CD4-positive, alpha-beta T cell treated with Interleukin-6 at 100 ng/mL for 8 hours (primary cell): ENCODE measurements at places on chromosomes 12 and 14.

DNA sequence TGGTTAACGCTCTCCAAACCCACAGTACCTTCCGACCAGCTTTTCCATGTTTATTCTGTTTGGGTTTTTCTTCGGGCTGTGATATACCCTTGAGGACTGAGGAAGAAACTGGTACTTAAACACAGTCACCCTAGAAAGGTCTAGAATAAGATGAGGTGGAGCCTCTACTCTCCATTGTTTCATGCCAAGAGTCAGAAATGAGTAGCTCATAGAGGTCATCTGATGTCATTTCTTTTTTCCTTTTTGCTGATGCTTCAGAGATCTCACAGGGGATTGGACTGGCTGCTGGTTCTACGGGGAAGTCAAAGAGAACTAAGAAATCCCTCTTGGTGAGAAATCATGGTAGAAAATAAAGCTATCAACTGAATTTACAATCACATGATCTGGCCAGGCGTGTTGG, 538.2 kb upstream of the TMEM132C start:
- no peak for DNase-seq

GRCh38 chr12:43108656-43109055, 443.3 kb downstream of the ADAMTS20 start:
- no peak for DNase-seq

GRCh38 chr14:67267576-67268328, 26.5 kb downstream of the PALS1 start:
- no peak for DNase-seq

- no peak for DNase-seq
Measured at GRCh38 chr12:5280086-5280485, 151.8 kb upstream of the NTF3 start.

DNA sequence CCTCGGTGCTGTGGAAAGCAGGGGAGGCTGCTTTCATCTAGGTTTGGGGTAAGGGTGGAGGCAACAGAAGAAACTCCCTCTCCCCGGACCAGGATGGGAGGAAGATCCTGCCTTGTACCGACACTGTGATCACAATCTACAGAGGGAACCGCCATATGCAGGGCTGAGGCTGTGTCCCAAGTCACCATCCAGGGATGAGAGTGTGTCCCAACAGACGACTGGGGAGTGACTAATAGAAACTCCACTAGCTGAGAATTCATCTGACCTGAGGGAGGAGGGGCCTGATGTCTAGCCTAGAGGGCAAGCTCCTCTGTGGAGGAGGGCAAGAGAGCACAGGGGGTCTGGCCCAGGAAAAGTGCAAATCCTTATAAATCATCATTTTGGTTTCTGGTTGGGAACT, 172.4 kb downstream of the CALM1 start:
- no peak for DNase-seq

DNA sequence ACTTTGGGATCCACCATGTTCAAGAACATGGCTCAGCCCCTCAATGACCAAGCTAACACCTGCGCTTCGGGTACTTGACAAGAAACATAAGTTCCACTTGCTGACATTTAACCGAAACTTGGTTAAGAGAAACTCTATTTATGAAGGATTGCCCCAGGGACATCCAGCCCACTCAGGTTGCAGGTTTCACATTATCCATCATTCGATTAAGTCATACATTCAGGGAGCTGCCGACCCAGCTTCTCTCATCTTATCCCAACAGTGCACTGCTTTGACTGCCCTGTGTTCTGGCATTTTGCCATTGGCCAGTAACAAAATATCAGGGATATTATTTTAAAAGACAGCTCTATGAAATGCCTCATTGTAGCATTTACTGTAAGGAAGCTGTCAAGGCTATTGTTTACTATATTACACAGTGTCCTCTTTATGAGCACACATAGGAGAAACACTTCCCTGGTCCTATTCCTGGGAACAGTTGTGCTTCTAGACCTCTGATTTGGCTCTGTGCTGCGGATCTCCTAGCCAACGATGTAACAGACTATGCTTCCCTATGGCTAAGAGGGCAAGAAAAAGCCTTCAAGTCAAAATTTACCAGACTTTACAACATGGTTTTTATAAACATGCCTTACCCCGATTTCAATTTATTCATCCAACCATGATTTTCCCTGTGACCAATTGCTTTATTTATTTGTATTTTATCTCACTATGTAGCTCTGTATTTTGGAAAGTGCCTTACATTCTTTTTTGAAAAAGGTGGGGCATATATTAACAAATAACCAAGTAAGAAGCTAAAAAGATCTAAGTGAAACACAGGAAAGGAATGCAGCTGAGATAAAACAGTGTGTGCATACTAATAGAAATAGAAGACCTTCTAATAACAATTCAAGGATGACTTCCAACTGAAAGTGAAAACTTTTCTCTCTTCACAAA, 109.3 kb downstream of the ITPR2 start:
- DNase-seq = no peak

GRCh38 chr12:67457778-67458665, 188.9 kb downstream of the CAND1 start:
- no peak for DNase-seq

DNA sequence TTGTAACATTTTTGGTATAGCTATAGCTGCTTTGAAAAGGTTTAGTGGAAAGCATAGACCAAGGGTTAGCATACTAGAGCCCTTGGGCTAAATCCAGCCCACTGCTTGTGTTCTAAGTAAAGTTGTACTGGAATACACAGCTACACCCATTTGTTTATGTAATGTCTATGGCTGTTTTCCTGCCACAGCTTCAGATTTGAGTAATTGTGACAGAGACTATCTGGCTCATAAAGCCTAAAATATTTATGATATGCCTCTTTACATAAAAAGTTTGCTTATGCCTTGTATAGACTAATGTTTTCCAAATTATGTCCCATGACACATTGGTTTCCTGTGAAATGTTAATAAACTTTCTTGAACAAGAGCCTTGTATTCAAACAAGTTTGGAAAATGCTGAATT, 234.8 kb upstream of the ATP2B1 start:
- no peak for DNase-seq

DNA sequence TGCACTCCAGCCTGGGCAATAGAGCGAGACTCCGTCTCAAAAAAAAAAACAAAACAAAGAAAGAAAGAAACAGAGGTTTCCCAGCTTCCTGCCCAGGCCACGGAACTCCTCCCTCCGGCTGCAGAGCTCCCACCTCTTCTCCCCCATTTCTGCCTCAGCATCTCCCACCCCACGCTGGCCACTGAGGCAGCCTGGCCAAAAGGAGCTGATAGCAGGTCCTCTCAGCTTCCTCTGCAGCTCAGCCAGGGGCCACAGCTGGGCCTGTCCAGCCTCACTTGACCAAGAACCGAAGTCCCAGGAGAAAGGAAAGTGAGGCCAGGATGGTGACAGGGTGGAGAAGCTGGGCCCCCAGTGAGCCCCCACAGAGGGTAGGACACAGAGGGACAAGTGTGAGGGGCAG, 33.4 kb upstream of the CD9 start:
- no peak for DNase-seq

- DNase-seq = no peak
Measured at GRCh38 chr12:94987076-94987669, 16.3 kb downstream of the NDUFA12 start.

- DNase-seq = no peak
Measured at GRCh38 chr12:70264067-70264867, 21.0 kb downstream of the CNOT2 start.

- DNase-seq = no peak
Measured at GRCh38 chr12:15662983-15663659, 126.1 kb downstream of the EPS8 start.

DNA sequence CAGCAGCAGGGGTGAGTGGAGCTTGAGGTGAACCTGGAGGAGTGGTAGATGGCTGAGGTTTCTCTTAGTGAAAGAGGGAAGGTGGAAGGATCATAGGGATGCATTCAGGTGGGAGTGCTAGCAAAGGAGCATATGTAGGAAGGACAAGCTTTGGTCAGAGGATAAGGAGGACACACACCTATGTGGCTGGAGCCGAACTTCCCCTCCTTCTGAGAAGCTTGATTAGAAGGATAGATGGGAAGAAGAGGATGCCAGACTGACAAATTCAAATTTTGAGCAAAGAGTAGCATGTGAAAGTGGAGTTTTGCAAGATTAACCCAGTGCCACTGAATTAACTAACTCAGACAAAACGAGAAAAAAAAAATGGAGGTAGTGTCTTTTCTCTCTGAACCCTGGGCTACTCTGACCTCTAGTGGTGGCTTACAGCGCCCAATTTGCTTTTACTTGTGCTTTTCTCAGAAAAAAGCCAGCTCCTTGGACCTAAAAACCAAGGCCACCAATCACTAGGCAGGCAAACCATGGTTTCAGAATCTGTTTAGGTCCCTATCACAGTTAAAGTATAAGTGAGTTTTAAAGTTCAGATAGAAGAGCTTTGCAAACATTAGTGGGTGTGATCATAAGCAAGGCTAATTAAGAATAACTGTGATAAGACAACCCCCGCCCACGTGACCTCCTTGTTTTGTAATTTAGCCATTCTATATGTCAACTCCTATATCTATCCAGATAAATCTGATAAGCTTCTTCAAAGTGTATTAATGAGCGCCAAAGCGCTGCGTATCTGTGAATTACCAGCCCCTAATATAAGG, 15.5 kb downstream of the EMP1 start:
- DNase-seq = peak; percentile 71

DNA sequence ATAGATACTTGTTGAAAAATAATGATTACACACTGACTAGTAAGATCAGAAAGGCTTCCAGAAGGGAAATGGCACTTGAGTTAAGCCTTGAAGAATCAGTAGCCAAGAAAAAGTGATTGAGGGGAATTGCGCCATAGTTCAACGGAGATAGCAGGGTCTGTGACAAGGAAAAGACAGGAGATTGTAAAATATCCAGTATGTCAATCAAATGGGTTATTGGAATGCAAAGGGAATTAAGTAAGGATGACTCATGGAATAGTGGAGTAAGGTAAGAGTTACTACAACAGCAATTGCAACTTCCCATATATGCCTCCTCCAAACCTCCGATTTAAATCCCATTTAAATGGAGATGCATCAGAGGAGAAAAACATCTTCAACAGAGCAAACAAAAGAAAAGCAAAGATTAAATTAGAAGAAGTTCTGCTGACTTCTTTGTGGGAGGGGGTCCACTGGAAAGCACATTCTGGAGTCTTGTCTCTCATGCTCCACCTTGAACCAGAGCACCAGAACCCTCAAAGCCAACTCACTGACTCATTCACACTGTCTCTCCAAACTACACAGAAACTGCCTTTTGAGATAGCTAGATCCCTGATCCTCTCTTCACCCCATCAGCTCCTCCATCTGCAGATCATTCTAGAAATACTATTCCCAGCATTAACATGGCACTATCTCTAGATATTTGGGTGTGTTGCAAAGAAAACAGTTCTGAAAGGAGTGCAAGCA, 138.2 kb downstream of the NUAK1 start:
- no peak for DNase-seq

DNA sequence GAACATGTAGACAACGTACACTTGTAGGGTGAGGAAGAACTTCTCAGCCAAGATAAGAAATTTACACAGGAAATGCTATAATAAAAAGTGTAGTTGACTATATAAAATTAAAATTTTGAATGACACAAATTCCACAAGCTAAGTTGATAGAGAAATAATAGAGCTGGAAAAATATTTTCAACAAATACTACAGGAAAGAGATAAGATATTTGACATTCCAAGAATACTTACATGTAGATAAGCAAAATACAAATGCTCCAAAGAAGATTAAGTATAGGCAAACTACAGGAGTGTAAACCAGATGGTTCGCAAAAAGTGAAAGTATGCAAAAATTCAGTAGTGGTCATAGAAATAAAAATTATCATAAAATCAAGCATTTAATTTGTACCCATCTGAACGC, 49.2 kb upstream of the ANP32D start:
- no peak for DNase-seq

DNA sequence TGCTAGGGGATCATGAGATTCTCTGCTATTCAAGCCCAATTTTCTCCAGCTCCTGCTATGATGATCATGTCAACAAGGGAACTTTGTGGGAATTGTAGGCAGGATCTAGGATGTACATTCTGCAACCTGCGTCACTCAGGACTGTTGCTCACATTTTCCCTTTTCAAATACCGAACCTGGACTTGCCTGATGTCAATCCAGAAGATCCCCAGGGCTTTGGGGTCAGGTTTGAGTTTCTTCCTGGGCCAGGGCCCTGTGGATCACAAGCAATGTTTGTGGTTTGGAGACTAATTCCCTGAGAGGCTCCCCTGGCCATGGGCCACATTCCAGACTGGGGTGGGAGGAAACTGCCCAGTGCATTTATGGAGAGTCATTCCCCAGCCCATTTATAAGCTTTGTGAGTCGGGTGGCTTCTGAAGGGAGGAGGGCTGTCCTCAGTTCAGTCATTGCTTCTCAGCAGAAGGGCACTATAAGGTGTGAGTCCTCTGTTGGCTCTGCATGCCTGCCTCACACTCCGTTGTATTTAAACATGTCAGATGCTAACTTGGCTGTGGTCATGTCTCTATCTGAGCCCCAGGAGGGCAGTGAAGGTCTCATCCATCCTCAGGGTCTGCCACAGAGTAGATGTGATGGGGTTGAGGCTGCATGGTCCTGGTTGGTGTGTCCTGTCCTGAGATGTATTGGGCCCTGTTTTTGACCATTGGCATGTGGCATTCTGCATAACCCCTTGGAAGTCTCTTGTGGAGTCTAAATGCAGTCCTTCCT, 6.5 kb downstream of the KRT86 start:
- DNase-seq = no peak

GRCh38 chr12:10960211-10960610, 21.1 kb upstream of the TAS2R14 start:
- no peak for DNase-seq

GRCh38 chr12:62166525-62166924, 93.7 kb upstream of the USP15 start:
- no peak for DNase-seq

GRCh38 chr12:49294804-49295081, 204 bp upstream of the PRPH start:
- DNase-seq = no peak

DNA sequence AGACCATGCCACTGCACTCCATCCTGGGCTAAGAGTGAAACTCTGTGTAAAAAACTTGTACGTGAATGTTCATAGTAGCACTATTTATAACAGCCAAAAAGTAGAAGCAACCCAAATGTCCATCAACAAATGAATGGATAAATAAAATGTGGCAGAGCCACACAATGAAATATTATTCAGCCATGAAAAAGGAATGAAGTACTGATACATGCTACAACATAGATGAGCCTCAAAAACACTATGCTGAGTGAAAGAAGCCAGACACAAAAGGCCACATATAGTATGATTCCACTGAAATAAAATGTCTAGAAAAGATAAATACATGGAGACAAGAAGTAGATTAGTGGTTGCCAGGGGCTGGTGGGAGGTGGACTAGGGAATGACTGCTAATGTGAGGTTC, 72.8 kb downstream of the KSR2 start:
- no peak for DNase-seq

GRCh38 chr12:64608901-64609535, 1.3 kb upstream of the RASSF3 start:
- peak; percentile 66 for DNase-seq

DNA sequence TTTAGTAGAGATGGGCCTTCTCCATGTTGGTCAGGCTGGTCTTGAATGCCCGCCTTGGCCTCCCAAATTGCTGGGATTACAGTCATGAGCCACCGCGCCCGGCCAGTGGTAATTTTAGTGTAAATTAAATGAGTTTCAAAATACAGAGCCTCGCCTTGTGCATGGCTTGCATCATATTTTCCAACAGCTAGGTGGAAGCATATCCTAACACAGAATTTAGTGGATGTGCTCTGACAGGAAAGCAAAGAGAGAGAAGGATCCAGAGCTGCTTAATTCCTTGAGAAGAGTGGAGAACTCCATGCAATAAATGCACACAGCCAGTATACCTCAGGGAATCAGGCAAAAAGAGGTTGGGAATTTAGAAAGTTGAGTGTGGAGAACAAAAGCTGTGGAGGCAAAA, 2.5 kb downstream of the OR6C2 start:
- DNase-seq = no peak
